CD4-positive, alpha-beta T cell treated with Interferon alpha-2 for 1 hour (primary cell): ENCODE measurements at places on chromosomes 5 and 9.

- DNase-seq = no peak
Observed at GRCh38 chr9:91784673-91785446, 165.2 kb downstream of the ROR2 start.

DNA sequence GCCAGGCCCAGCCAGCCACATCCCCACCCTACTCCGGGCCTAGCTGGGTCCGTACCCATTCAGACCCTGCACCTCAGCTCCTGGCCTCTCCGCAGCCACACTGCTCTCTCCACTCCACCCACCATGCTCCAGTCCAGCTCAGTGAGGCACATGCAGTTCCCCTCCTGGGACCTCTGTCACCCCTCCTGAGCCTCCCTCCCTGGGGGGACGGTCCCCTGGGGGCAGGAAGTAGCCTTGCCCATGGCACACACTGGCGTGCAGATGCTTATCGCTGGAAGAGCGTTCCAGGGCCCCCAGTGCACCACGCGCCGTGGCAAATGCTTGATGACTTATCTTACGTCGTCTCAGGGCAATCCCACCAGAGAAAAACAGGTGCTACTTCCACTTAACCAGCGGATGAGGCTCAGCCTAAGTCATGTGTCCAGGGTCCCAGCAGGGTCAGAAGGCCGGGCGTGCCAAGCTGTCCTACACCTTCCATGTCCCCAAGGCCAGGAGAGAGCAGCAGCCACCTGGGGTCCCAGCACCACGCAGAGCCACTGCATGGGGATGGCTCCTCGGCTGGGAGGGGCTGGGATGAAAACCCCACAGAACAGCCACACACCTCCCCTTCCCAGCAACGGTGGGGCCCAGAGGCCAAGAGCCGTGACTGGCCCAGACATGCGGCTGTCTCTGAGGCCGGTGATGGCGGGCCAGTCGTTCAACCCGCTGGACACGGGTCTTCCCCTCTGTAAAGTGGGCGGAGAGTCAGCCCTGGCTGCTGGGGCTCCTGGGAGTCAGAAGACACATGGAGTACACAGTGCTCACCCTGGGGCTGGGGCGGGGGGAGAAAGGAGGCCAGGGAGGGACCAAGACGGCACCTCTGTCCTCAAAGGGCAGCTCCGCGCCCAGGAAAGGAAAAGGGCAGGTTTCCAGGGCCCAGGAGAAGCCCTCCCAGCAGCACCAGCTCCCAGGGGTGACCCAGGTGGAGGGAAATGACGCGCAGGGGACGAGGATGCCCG is 2.6 kb upstream of the CCDC187 start:
- DNase-seq = no peak

DNA sequence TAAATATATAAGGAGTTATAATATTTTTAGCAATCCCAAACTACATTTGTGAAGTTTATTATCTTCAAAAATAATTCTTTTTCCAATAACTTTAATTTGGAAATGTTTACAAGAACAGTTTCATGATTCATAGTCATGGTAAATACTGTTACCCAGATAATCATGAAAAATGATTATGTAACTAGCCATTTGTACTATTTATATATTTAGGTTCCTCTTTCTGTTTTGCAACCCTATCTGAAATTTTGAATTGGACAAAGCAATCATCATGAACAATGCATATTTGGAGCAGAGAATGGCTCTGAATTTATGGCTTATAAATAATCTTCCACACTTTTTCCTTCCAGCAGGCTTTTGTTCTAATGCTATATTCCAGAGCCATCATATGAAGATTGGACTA is 499.7 kb downstream of the SLCO4C1 start:
- no peak for DNase-seq

- DNase-seq = no peak
Observed at GRCh38 chr9:3863111-3863528, 337.3 kb upstream of the RFX3 start.

DNA sequence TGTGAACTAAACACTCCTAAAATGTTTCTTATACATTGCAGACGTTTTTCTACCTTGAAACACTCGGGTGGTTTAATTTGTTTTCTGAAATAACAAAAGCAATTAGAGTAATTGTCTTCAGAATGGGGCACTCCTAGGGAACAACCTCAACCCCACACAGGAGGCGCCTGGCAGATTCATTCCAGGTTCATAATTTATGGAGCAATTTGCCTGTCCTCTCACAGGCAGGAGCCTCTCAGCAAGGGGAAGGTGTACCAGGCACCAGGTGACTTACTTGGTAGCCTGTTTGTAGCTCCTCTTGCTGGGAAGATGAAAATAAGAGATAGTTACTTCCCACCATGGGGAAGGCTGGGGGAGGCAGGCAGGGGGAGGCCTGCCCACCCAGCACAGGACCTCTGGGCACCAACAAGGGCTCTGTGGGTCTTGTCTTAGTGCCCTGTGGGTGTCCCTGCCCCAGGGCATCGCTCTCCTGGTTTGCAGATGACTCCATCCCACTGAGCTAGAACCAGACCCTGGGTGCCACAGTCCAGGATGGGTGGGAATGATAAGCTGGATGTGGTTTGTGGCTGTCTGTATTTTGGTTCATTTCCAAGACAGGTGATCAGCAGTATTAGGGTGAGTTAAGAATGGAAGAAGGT is 144.4 kb downstream of the FSTL4 start:
- no peak for DNase-seq

DNA sequence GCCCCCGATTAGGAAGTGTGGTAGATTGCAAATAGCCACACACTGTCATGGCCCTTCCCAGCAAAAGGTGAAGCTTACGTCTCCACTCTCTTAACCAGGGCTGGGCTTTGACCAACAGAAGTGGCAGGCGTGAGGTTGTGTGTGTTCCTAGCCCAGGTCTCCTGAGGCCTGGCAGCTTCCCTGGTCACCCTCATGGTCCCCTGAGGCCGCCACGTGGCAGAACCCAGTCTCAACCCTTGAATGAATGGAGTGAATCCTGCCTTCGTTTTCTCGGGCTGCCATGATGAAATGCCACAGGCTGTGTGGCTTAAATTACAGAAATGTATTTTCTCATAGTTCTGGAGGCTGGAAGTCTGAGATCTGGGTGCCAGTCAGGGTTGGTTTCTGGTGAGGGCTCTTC is 370.4 kb downstream of the IRX2 start:
- DNase-seq = no peak

DNA sequence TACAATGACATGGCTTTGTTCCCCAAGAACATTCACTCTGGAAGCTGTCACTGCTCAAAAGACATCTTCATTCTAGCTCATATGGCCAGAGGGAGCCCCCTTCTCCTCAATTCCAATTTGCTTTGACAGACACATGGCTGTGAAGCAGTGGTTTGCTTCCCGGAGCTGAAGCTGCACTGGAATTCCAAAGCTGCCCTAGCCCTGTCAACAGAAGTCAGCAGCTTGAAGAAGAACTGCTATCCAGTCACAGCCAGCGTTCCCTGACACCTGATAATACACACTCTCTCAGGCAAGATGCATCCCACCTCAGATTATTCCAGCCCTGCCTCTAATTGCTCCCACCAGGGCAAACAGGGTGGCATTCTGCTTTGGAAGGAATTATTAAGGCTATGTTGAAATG is 93.7 kb downstream of the SEMA5A start:
- DNase-seq = no peak

- DNase-seq = no peak
Observed at GRCh38 chr9:70315389-70315788, 56.6 kb downstream of the SMC5 start.

DNA sequence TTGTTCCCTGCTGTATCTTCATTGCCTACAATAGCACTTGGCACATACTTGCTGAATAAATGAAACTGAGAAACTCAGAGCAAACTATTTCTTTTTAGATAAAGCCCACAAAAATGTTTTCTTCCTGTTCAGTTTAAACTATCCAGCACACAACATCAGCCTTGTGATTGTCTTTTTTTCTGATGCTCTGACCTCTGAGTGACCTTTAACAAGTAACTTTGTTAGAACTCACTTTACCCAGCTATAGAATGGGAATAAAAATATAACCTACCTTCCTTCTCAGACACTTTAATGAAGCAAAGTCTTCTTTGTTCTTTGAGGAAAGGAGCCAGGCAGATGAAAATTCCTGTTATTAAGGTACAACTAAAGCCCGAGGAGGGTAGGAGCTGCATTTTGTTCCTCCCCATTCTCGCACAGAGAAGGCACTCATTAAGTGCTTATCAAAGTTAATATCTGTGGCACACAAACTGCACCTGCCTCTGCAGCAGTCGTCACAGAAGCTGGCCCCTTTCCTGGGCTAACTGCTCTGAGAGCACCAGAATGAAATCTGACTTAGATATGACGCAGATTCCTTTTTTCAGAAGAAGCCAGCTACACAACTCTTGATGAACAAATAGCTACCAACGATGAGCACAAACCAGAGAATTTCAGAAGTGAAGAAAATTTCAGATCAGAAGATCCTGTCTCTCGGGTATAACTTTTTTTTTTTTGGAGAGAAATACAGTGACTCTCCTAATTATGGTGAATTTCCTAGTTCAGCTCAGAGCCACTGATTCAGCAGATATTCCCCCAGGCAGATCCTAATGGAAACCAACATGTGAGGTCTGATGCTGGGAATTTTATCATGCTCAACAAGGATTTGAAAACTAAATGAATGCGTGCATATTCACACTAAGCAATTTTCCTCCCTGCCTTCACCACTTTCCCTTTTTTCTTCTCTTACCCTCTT is 31.0 kb upstream of the NR3C1 start:
- peak; percentile 78 for DNase-seq

GRCh38 chr5:80059354-80059980 is 24.3 kb downstream of the THBS4 start:
- no peak for DNase-seq

DNA sequence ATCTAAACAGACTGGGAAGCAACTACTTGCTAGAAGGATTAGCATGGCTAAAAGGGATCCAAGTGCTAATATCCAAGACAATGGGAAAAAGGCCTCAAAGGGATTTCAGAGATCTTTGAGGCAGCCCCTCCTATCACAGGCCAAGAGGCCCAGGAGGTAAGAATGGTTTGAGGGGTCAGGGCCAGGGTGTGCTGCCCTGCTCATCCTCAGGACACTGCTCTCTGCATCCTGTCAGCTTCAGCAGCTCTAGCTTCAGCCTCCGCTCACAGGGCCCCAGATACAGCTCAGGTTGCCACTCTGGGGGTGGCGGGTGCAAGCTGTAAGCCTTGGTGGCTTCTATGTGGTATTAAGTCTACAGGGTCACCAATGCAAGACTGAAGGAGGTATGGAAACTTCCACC is 278.7 kb downstream of the PARP8 start:
- DNase-seq = no peak

DNA sequence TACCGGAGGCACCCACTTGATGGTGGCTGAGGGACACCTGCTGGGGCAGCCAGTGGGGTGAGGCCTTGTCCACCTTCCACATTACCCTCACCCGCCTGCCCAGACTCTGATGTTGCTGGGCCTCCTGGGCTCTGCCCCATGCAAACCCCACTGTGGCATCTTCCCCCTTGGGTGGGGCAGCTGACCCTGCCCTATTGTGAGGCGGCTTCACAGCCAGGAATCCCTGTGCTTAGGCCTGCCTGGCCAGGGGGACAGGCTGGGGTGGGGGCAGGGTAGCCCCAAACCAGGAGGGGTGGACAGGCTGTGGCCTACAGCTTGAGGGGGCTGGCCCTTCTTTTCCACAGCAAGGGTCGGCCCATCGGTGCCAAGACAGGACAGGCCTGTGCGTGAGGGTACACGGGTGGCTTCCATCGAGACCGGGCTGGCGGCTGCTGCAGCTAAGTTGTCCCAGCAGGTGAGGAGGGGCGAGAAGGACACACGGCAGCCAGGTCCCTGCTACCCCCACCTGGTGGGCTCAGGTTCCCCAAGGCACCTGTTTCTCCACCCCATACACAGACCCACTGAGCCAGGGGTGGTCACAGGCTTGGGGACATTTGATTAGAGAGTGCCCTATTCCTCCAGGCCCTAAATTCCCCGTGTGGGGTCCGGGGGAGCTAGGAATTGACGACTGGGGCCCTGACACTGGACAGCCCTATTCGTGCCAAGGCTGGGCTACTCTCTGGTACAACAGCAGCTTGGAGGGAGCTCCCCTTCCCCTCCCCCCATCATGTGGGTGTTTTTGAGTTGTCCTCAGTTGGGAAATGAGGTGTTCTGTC is 99.2 kb downstream of the PHF2 start:
- no peak for DNase-seq

- no peak for DNase-seq
Observed at GRCh38 chr5:104494083-104494482, 931.5 kb upstream of the NUDT12 start.

DNA sequence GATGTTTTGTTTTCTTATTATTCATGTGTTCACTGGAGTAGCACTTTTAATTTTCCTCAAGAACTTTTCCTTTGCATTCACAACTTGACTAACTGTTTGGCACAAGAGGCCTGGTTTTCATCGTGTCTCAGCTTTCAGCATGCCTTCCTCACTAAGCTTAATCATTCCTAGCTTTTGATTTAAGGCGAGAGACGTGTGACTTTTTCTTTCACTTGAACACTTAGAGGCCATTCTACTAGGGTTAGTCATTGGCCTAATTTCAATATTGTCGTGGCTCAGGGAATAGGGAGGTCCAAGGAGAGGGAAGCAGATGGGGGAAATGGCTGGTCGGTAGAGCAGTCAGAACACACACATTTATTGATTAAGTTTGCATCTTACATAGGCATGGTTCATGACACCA is 94.0 kb downstream of the ZNF462 start:
- DNase-seq = no peak

DNA sequence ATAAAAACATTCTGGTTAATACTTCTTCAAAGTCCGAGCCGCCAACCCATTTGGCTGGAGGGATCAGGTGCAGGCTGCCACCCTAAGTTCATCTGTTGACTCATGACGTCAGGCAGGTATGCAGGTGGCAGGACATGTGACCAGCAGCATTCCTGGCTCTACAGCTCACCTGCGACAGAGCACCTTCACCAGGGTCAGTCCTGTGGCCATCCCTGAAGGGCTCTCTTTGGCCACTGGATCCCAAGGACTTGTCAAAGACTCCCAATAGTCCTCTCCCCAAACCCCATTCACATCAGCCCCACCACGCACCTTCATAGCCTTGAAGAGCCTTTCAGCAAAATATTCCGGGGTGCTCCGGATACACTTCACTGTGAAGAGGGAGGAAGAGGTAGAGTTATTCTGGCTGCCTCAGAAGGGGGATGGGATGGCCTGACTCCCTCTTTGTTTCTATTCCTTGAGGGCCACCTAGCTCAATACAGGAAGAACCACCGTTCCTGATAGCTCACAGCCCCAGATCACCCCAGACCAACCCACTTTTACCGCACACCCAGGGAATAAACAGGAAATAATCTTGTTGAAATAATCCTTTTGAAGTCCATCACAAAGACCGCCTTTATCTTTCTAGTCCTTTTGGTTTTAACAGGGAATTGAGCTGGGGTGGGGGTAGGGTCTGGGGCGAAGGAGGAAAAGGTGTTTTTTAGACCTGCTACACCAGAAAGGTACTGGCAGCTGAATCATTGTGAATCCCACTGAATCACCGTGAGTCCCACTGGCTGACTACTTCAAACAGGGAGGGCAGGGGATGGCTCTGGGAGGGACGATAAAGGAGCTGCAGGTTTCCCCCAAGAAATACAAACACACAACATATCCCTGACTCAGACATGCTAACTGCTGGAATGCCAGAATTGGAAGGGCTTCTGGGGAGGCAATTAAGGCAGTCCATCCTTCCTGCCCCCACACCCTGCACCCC is 26.4 kb downstream of the ANXA6 start:
- no peak for DNase-seq
